ENCODE measurements at places on chromosomes 5 and 9.

DNA sequence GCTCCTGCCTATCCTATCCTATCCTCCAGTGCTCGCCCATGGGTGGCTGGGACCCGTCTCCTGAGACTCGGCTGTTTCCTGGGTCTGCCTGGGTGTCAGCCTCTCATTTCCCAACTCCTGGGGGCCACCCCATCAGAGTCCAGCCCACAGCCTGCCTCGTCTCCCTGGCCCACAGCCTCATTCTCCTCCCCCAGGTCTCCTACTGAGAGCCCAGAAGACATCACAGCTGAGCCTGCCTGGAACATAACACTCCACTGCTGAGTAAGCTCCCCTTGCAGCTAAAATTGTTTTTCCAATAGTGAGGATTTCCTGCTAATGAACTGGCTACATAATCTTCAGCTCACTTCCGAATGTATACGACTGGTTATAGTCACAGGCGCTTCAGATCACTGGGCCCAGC is 95.3 kb downstream of the TTLL11 start:
- DNase-seq = no peak

- DNase-seq = no peak
These were observed 188.7 kb downstream of the FBXL17 start for GRCh38 chr5:108193021-108193795.

DNA sequence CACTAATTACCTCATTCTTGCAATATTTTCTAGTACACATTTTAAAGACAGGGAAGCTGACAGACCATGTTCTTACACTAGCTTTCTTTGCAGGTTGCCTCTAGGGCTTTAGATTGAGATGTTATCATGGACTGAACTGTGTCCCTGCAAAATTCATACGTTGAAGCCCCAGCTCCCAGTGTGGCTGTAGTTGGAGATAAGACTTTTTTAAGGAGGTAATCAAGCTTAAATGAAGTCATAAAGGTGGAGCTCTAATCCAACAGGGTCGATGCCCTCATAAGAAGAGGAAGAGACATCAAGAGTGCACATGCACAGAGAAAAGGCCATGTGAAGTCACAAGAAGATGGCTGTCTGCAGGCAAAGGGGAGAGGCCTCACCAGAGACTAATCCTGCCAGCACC is 471.2 kb upstream of the ACTBL2 start:
- no peak for DNase-seq

GRCh38 chr5:36685631-36686288 is 79.4 kb downstream of the SLC1A3 start:
- no peak for DNase-seq

GRCh38 chr9:76399856-76400255 is 5.6 kb upstream of the RFK start:
- DNase-seq = no peak

GRCh38 chr9:134661299-134661698 is 19.7 kb downstream of the COL5A1 start:
- DNase-seq = no peak

DNA sequence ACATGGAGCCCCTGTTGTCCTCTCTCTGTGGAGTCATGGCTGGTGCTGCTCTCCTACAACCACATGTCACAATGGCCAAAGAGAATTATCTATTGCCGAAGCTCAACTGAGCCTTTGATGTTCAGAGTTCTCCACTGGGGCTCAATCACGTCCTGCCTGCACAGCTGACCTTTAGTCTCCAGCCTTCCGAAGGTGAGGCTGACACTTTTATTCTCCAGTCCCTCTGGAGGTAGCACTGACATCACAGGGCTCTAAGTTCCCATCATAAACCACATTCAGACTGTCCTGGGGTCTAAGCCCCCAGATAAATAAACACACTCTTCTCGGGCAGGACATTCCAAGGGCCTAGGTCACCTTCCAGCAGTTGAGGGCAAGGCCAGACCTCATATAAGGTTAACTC is 23.4 kb downstream of the ADCY2 start:
- no peak for DNase-seq

- peak; percentile 81 for DNase-seq
These were observed 1.3 kb upstream of the ERBIN start for GRCh38 chr5:65925044-65925600.

DNA sequence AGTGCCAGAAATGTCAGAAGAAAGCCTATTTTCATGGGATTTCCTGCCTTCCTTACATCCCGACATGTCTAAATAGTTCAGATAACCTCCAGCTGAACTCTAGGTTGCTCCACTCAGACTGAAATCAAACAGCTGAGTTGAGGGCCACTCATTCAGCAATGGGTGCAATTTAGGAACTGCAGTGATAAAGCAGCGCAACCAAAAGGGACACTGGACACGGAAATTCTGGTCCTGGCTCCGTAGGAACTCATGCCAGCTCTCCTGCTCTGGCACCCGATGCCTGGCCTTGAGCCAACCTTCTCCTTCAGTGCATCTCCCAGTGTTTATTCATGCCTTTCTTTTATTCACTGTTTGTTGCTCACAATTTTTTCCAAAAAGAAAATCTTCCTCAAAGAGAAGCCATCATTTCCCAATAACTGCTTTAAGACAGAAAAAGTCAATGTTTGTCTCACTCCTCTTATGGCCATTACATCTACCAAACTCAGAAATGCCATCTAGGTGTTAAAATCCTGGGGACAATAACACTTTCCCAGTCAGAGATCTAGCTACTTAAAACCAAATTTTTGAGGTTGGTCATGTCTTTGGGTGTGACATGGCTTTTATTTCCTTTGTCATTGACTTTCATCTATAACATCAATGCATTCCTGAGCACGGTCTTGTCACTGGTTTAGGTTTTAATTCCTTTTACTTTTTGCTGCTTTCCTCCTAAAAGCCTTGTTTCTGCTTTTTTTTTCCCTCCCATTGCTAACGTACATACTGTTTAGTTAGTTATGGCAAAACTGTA is 126.9 kb downstream of the PDE4D start:
- no peak for DNase-seq

GRCh38 chr5:117645400-117645799 is 1070.8 kb upstream of the SEMA6A start:
- DNase-seq = no peak

GRCh38 chr5:76326577-76327302 is 76.3 kb upstream of the IQGAP2 start:
- no peak for DNase-seq

- no peak for DNase-seq
These were observed 4.3 kb downstream of the CACFD1 start for GRCh38 chr9:133463864-133464615.

- DNase-seq = no peak
These were observed 482.1 kb downstream of the SEMA5A start for GRCh38 chr5:9063615-9064245.

DNA sequence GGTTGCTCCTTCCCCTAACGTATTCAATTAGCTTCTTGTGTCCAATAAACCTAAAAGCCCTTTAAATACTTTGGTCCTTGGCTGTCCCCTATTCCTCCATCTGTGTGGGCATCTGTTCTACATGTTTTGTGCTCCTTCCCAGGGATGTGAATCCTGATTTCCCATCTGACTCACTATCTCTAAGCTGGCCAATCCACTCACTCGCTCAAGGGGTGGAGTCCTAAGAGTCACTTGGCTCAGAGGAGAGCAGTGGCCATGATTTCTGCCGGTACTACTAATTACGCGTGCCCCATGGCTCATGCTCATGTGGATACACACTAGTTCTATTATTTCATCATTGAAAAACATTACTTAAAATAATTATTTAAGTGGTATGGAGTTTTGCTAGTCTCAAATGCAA is 89.6 kb downstream of the TAF11L14 start:
- no peak for DNase-seq

GRCh38 chr5:150663936-150664335 is 2.9 kb downstream of the MYOZ3 start:
- no peak for DNase-seq
